Activated CD4-positive, CD25-positive, alpha-beta regulatory T cell (primary cell): ENCODE measurements at places on chromosomes 12 and 14.

- DNase-seq = no peak
Observed at GRCh38 chr12:86233126-86233525, 23.1 kb downstream of the MGAT4C start.

DNA sequence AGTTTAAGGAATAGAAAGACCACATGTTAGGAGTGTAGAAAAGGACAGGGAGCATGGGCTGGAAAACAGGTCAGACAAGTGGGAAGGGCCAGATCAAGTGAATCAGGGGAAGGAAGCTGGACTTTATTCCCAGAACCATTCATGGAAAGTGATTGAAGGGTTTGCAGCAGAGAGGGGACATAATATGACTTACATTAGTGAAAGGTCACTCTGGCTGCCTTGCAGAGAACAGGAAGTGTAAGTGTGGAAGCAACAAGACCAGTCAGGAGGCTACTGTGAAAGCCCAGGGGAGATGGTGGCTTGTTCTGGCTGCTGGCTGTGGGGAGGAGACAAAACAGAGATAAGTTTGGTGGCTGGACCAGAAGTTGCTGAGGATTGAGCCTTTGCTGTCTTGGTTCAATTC is 69.1 kb downstream of the VCPKMT start:
- no peak for DNase-seq

DNA sequence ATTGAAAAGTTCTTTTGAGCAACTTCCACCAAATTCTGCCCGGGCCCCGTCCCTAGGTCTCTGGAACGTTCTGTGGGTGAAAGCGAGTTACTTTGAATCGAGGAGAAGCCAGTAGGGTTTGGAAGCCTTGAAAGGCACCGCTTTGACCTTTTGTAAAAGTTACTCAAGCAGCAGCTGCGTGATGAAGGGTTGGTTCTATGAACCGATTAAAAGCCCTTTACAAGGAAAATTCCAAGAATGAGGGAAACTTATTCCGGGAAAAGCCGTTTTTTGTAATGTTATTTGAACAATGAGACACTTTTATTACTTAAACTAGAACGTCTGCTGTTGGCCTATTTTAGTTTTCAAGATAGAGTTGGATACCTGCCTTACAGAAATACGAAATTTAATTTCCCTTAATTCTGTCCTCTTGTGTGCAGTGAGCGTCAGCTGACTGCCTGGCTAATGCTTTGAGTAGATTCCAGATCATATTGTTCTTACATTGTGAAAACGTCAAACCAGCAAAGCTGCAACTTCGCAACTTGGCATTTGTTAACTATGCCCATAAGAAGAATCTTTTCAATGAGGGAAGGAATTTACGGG is 906 bp downstream of the LARP4 start:
- DNase-seq = no peak

DNA sequence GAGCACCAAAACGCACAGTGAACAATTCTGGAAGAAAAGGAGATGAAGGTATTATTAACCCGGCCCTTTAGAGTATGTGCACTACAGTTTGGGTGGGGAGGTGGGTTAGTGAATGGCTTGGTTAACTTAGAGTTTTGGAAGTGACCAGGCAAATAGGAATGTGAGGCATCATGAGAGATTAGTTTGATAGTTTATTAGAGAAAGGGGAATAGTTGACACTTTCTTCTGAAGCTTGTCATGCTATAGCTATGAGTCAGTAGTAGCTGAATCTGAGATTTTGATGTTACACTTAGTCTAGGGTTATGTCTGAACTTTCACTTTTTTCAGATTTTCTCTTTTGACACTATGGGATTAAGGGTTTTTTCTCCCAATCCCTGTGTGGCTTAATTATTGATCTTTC is 567.2 kb downstream of the SNAPC1 start:
- no peak for DNase-seq

- DNase-seq = no peak
Observed at GRCh38 chr14:22300646-22301045, 288.4 kb downstream of the DAD1 start.

- no peak for DNase-seq
Observed at GRCh38 chr14:94411638-94412037, 23.2 kb upstream of the SERPINA1 start.

- DNase-seq = no peak
Observed at GRCh38 chr14:51609955-51610283, 41.8 kb upstream of the FRMD6 start.

GRCh38 chr14:96056509-96057422 is 17.6 kb downstream of the C14orf132 start:
- no peak for DNase-seq

DNA sequence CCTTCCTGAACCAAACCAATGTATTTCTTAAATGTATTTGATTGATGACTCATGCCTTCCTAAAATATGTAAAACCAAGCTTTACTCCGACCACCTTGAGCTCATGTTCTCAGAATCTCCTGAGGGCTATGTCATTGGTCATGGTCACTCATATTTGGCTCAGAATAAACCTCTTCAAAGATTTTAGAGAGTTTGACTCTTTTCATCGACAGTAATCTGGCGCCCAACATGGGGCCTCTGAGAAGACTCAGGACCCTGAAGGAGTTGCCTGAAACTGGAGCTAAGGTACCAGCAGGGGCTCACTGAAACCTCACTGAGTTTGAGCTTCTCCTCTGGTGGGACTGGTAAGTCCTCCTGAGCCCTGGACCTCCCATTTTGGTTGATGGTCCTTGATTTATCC is 17.2 kb upstream of the PSMC1 start:
- no peak for DNase-seq

- no peak for DNase-seq
Observed at GRCh38 chr14:81427348-81428058, 27.4 kb upstream of the STON2 start.

- no peak for DNase-seq
Observed at GRCh38 chr12:79552192-79552591, 138.6 kb downstream of the PAWR start.

DNA sequence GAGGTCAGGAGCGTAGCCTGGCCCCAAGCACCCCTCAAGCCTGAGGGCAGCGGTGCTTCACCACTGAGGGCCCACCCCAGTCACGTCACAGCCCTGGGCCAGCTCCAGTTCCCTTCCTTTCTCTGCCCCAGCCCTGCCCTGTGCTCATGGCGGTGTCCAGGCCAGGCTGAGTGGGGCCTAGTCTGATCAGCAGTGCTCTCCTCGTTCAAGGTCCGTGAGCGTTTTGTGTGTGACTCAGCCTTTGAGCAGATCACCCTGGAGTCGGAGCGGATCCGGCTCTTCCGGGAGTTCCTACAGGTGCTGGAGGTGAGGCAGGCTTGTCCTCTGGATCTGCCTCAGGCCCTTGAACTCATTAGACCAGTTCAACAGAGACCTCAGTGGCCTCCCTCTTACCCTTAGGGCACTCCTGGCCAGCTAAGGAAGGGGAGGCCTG is 19.0 kb downstream of the PRPF40B start:
- DNase-seq = no peak

DNA sequence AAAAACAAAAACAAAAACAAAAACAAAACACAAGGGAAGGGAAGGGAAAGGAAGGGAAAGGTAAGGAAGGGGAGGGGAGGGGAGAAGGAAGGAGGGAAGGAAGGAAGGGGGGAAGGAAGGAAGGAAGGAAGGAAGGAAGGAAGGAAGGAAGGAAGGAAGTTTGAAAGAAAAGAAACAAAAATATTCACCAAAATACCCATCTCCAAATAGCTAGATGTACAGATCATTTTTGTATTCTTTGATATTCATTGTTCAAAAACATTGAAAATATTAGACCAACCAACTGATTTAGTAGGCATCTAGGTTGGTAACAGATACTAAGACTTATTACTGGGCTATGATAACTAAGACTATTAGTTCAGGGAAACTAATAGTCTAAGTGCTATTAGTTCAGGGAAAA is 39.1 kb upstream of the USP15 start:
- no peak for DNase-seq

GRCh38 chr14:46352844-46353243 is 298.7 kb downstream of the RPL10L start:
- DNase-seq = no peak

- no peak for DNase-seq
Observed at GRCh38 chr12:121453629-121454028, 53.7 kb downstream of the RNF34 start.

- no peak for DNase-seq
Observed at GRCh38 chr12:28036940-28037339, 64.4 kb upstream of the PTHLH start.

DNA sequence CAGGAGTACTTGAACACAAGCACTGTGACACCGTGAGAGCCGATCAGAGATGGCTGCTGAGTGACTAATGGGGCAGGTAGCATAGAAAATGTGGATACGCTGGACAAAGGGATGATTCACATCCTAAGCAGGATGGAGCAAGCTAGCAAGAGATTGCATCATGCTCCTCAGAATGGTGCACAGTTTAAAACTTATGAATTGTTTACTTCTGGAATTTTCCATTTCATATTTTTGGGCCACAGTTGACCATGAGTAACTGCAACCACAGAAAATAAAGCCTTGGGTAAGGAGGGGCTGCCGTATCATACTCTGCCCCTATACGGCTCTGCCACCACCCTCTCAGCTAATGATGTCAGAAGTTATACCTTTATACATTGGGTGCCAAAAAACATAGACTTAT is 23.3 kb upstream of the MARK3 start:
- no peak for DNase-seq

GRCh38 chr12:62588916-62589315 is 122.3 kb downstream of the MON2 start:
- no peak for DNase-seq

DNA sequence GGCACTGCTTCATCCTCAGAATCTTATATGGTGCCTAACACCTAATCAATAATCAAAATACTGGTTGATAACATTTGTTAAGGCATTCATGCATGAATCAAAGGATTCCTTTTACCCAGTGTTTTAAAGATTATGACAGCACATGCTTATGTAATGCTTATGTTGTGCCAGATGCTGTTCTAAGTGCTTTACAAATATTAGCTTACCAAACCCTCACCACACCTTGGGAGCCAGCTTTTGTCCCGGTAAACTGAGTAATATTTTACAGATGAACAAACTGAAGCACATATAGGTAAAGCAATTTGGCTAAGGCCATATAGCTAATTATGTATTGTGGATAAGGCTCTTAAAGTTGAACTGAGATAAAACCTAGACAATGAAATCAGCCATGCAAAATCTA is 209.2 kb downstream of the ALX1 start:
- no peak for DNase-seq

- no peak for DNase-seq
Observed at GRCh38 chr14:71481021-71481654, 451.1 kb upstream of the RGS6 start.

DNA sequence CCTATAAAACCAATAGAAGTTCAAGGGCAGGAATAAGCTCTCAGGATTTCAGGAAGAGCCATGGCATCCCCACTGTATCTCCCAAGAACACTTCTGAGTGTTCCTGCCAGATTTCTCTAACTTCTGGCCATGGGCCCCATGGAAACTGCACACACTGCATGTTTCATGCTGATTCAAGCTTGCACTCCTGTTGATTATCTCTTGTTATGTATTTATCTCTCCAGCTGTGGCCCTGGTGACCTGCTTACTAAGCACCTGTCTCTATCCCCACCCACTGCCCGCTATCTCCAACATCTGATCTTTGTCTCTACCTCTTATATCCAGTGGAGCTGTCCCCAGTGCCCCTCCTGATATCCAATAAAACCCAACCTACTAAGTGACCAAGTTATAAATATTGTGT is 285.3 kb downstream of the PDZRN4 start:
- DNase-seq = no peak

DNA sequence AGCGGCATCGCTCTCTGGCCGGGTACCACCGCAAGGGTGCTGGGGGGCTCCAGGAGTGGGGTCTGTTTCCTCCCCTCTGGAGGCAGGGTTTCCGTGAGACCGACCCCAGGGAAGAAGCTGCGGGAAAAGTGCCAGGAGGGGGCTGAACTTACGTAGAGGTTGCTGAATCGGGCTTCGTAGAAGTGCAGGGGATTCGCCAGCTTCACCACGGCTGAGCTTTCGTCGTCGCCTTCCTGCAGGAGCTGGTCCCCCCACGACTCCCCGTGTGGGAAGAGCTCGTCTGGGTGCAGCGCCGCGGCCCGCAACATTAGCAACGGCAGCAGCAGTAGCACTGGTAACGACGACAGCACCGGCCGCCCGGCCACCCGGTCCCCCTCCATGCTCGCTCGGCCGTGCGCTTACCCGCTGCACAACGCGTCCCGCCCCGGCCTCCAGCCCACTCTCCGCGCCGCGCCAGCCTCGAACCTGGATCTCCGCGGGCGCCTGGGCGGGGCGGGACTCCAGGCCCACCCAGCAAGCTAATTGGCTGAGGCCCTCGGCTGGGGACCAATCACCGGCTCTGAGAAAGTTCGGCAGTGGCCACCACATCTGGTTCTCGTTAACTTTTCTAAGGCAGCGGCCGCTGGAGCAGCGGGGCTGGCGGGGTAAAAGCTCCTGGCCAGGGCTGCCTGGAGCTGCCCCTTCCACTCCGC is at the start of gene NID2:
NID2 (minus strand) TSS at position 445 of the 692 bp plus-strand sequence; CDS start at position 380, 65 bp downstream.
- no peak for DNase-seq

DNA sequence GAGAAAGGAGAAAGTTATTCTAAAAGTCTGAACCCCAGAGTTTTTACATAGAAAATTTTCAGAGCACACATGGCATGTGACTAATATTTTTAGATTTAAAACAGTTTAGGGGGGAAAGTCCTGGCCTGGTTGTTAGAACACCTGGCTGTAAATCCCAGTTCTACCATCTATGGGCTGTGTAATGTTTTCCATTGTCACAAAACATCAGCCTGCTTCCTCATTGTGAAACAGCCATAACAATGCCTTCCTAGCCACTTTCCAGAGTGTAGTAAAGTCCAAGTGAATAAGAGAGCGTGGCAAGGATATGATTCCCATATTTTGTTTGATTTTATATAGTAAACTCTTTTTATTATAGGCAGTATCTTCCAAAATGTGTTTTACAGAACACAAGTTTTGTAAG is 310.0 kb upstream of the DCN start:
- no peak for DNase-seq

DNA sequence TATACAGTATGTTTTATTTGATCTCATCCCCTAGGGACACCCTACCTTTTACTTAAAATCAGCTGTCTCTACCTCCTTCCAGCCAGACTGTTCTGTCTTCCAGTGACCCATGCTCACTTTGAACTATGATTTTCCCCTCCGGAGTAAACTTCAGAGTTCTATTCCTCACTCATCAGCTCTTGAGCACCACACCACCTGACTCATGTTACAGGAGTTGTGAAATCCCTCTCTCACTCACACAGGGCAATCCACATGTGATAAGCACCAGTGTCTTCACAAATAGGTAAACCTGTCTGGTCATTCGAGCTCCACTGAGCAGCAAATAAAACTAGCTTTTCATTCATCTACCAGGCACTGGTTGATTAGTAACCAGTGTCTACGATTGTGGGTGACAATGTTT is 177.3 kb upstream of the BMP4 start:
- no peak for DNase-seq
